ENCODE measurements at places on chromosomes 7 and 10. TPM values are rescaled to one million over a fixed set of nuclear protein-coding genes. Genes with fewer than 3 reads are reported as not detected.
A peak's percentile ranks its signal among the peaks of the same experiment; 100 is the strongest.

Gene SLC26A5
- total RNA-seq, result not detected

DNA sequence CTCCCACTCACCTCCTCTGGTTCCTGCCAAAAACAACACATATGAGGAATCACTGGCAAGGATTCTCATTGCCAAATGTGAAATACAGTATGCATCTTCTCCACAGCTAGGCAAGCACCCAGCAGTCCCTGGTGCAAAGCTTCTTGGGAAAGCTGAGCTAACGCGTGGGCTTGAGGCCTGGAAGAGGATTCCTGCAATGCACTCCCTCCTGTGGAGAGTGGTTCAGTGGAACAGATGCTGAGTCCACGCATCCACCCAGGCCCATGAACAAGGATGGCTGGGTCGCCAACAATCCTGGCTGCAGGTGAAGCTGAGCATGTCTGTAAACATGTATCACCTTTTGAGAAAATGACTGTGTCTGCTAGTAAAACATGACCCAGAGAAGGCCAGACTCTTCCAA is 113.2 kb upstream of the CHST15 start:
- peak; percentile 16 for DNase-seq
- H3K27me3 ChIP-seq, result no peaks in the 10 kb centered on the region
- no peaks in the 10 kb centered on the region for H3K4me1 ChIP-seq
- H3K4me3 ChIP-seq, result no peak overlapping the region
- H3K36me3 ChIP-seq, result no peaks in the 10 kb centered on the region

Gene EPO
- total RNA-seq, result not detected

Gene JCAD
- total RNA-seq, result 39.8 TPM

Gene ITGA8
- total RNA-seq, result 6.4 TPM

Gene DOCK1
- total RNA-seq, result 13.0 TPM

Gene SLC39A12
- not detected for total RNA-seq

GRCh38 chr7:112965506-112965905 is 121.1 kb downstream of the GPR85 start:
- H3K36me3 ChIP-seq, result no peaks in the 10 kb centered on the region
- H3K4me1 ChIP-seq, result no peaks in the 10 kb centered on the region
- H3K27ac ChIP-seq, result peak overlapping the region; percentile 62
- no peak for DNase-seq
- no peaks in the 10 kb centered on the region for H3K27me3 ChIP-seq

Gene ECHDC3
- 223 TPM for total RNA-seq

DNA sequence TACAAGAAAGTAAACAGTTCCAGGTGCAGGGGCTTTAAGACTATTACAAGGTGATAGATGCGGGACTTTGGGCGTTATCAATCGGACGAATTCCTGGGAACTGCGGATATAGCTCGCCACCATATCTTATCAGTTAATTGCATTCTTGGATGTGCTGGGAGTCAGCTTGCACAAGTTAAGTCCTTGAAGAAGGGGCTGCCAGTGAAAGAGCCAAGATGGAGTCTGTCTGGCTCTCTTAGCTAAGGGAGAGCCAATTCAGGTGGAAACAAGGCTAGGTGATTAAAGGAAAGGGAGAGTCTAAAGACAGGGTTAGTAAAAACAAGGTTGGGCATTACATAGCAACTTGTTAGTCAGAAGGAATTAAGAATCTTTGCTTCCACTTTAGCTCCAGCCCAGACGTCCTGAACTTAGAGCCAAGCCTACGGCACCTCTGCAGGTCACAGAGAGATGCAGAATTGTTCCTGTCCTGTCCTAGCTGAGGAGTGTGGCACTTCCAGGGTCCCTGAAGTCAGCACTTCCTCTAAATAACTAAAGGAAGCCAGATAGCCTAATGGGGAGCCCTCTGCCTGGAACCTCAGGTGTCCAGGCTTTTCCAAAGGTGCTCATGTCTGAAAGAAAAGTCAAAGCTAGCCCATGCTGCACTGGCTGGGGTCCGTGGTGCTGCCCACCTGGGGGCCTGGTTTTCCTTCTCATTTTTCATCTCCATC is 17.3 kb downstream of the ZC3HAV1 start:
- no peak overlapping the region for H3K4me3 ChIP-seq
- DNase-seq, result no peak
- H3K27ac ChIP-seq, result no peak overlapping the region
- peaks cover 42% of the 10 kb centered on the region for H3K4me1 ChIP-seq
- no peaks in the 10 kb centered on the region for H3K27me3 ChIP-seq
- peaks cover 8% of the 10 kb centered on the region for H3K36me3 ChIP-seq

Gene FAM149B1
- total RNA-seq, result 9.4 TPM

DNA sequence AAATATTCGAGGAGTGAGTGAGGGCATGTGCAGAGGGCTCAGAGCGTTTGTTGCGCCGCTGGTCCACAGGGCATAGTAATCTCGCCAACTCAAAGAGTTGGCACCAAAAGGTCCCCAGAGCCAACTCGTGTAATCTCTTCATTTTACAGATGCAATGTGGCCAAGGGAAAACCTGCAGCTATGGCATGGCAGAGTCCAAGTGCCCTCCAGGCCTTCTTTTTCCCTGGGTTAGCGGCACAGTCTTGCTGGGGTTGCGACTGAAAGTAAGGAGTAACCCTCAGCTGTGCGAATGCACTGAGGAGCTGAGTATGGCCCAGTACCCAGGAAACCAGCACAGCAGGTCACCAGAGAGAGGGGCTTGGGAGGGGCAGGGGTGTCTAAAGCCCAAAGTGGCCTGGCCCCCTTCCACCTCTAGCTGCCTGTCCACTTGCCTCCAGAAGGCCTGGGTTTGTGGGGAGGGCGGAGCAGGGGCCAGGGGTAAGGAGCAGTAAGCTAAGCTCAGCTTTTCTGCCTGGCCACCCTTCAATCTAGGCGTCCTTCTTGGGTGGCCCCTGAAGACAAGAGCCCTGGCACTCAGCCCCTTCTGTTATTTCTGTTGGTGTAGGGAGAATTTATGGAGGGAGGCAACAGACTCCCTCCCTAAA is 3.3 kb upstream of the GAD2 start:
- peaks cover 34% of the 10 kb centered on the region for H3K4me1 ChIP-seq
- no peak for DNase-seq
- H3K27me3 ChIP-seq, result peaks cover 37% of the 10 kb centered on the region
- H3K27ac ChIP-seq, result no peak overlapping the region
- no peaks in the 10 kb centered on the region for H3K36me3 ChIP-seq

DNA sequence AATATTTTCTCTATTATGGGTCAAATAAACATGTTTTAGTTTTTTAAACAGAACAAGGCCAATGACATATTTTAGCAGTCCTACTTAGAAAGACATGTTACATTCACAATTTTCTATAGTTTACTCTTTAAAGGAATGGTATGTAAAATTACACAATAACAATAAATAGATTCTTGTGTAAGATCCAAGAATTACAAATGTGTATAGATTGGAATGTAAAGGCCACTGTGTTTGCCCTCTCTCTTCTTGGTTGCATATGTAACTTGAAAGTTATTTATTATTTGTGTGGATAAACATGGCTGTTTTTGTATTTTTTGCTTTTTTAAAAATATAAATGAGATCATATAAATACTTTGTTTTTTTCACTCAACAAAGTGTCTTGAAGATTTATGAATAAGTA is 979.3 kb upstream of the CELF2 start:
- DNase-seq, result no peak
- H3K36me3 ChIP-seq, result no peaks in the 10 kb centered on the region

DNA sequence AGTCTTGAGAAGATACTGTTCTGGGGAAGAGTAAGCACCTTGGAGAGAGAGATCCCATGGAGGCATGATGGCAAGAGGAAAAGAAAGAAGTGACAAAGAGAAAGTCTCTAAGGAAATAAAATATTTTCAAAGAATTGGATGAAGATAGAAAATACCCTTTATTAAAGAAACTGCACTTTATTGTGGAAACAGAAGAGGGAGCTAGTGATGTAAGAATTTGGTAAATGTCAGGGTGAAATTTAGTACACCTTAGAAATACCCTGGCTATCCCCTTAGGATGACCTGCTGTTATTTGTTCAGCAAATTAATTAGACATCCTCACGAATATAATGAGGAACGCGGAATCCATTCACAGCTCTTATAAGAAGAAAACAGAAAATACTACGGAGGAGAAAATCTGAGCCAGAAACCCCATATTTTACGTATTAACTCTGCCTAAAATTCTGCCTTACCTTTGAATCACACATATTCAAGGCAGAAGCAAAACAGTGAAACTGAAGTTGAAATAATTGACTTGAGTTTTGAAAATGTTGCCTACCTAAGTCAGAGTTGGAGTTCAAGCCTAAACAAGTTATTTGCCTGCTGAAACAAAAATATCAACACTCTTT is 90.7 kb downstream of the TFPI2 start:
- H3K27me3 ChIP-seq, result no peaks in the 10 kb centered on the region
- H3K36me3 ChIP-seq, result no peaks in the 10 kb centered on the region
- H3K27ac ChIP-seq, result no peak overlapping the region
- H3K4me1 ChIP-seq, result no peaks in the 10 kb centered on the region
- no peak overlapping the region for H3K4me3 ChIP-seq

Gene INSYN2A
- 0.11 TPM for total RNA-seq

Gene DNA2
- total RNA-seq, result 1.3 TPM

Gene TMEM243
- total RNA-seq, result 17.9 TPM

GRCh38 chr10:69865450-69865849 is 63.7 kb downstream of the COL13A1 start:
- no peaks in the 10 kb centered on the region for H3K36me3 ChIP-seq
- no peak overlapping the region for H3K4me3 ChIP-seq
- no peaks in the 10 kb centered on the region for H3K27me3 ChIP-seq
- no peaks in the 10 kb centered on the region for H3K4me1 ChIP-seq
- DNase-seq, result no peak
- H3K27ac ChIP-seq, result no peak overlapping the region

GRCh38 chr10:90174531-90174930 is 473.1 kb downstream of the KIF20B start:
- no peaks in the 10 kb centered on the region for H3K36me3 ChIP-seq
- H3K4me1 ChIP-seq, result no peaks in the 10 kb centered on the region
- no peaks in the 10 kb centered on the region for H3K27me3 ChIP-seq
- no peak overlapping the region for H3K27ac ChIP-seq
- H3K4me3 ChIP-seq, result no peak overlapping the region

Gene PALD1
- total RNA-seq, result 8.5 TPM

Gene FOXI2
- total RNA-seq, result not detected

Gene ANKRD30A
- not detected for total RNA-seq

- no peak overlapping the region for H3K27ac ChIP-seq
- H3K27me3 ChIP-seq, result no peaks in the 10 kb centered on the region
- no peak overlapping the region for H3K4me3 ChIP-seq
- DNase-seq, result no peak
- H3K4me1 ChIP-seq, result peaks cover 47% of the 10 kb centered on the region
These were observed 27.9 kb downstream of the LRRC20 start for GRCh38 chr10:70354556-70354955.

Gene SMKR1
- total RNA-seq, result not detected

Gene PAX4
- not detected for total RNA-seq

DNA sequence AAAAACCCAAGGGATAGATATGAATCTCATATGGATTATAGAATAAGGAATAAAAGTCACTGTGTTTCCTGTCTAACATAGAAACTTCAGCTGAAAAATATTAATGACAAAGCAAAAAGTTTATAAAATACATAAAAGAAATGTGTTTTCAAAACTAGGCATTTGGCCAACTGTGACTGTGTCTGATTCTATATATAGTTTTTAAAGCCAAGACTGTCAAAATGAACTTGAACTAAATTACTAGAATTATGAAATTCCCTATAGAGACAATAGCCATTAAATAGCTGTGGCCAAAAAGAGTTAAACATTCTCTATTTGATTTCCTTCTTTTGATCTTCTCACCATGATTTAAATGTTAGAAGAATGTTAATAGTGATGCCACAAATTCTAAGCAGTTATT is 311.2 kb upstream of the SEMA3D start:
- no peak for DNase-seq
- H3K27ac ChIP-seq, result no peak overlapping the region
- H3K27me3 ChIP-seq, result no peaks in the 10 kb centered on the region
- no peak overlapping the region for H3K4me3 ChIP-seq

DNA sequence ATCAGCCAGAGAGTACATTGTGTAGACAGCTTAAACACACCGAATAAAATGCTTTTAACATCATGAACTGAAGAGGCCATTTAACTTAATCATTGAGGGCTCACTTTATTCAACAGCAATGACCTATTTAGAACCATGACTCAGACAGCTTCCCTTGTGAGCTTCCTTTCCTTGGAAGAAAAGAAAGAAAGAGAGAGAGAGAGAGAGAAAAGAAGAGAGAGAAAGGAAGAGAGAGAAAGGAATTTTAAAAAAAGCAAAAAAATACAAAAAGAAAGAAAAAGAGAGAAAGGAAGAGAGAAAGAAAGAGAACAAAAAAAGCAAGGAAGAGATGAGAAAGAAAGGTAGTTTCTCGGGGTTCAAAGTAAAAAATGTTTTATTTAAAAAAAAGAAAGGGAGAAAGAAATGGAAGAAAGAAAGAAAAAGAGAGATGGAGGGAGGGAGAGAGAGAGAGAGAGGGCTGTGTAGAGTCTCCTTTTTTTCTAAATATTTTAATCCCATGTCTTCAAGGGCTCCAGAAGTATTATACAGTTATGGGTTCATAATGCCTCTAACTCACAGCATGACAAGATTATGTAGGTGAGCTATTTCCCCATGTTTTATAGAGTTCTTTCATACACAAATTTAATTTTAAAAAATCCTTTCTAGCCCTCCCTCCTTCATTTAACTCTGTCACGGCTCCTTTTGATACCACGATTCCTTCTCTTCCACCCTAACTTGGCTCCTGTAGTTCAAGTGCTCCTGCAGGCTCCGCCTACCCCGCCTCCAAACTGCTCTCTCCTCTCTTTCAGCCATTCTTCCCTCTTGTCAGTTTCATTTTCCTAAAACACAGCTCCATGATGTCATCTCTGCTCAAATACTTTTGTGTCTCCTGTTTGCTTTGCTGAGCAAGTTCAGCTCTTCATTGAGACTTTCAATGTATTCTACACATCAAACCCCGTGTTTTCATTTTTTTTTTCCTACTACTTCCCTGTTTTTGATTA is 85.5 kb downstream of the PRTFDC1 start:
- no peaks in the 10 kb centered on the region for H3K4me1 ChIP-seq
- no peaks in the 10 kb centered on the region for H3K27me3 ChIP-seq
- peak overlapping the region; percentile 14 for H3K4me3 ChIP-seq
- peak overlapping the region; percentile 65 for H3K27ac ChIP-seq
- no peaks in the 10 kb centered on the region for H3K36me3 ChIP-seq

Gene HOXA9
- not detected for total RNA-seq

Gene VIPR2
- total RNA-seq, result 13.4 TPM

Gene SPDYE8
- not detected for total RNA-seq

Gene APBB1IP
- total RNA-seq, result 3.1 TPM

Gene SEMA3A
- 6.1 TPM for total RNA-seq

Gene SPDYE11
- total RNA-seq, result not detected

DNA sequence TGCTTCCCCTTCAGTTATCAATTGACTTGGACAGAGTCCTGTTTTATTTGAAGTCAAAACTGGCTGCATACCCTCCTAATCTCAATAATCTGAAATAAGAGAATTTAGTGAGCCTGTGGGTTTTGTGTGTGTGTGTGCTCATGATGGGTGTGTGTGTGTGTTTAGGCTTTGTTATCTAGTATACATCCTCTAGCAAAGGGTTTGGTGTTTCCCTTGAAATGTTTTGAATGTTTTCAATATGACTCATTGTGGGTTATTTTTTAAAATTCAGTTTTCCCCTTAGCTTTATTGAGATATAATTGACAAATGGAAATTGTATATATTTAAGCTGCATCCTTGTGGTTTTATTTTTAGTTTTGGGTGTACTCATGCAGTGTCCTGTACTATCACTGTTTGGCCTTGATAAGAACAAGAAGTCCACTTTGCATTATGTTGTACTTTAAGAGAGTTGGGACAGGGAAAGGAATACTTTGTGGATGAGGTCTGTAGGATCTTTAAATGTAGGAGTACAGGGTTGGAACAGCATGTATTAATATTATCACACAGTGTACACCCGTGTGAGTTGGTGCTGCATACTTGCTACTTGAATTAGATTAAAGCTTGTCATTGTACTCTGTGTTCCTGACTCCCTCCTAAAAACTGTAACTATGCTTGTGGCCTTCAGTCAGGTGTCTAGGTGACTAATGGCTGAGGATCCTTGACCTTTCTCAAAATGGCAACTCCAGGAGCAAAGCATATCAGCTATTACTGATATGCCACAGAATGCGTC is 58.3 kb downstream of the VCL start:
- no peak overlapping the region for H3K4me3 ChIP-seq
- no peaks in the 10 kb centered on the region for H3K36me3 ChIP-seq
- no peaks in the 10 kb centered on the region for H3K27me3 ChIP-seq
- H3K27ac ChIP-seq, result peak overlapping the region; percentile 62
